ENCODE measurements at places on chromosomes 13 and 19.
A peak's percentile ranks its signal among the peaks of the same experiment; 100 is the strongest.

GRCh38 chr13:87344176-87344575 is 327.0 kb upstream of the SLITRK5 start:
- no peak for ATAC-seq

DNA sequence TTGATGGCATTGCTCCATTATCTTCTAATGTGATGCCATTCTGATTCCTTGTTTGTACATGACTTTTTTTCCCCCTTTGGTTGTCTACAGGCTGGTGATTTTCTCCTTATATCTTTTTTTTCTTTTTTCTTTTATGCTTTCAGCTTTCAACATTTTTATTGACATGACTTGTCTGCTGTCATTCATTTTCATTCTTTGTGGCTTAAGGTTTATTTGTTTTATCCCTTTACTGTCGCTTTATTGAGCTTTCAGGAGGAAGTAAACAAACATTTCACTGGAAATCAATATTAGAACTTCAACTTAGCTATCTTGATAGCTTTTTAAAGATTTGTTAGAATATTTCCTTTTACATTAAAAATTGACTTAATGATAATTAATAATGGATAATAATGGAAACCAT is 9.7 kb downstream of the ITM2B start:
- no peak for ATAC-seq

- no peak for ATAC-seq
Observed at GRCh38 chr19:1037621-1038064, 2.3 kb upstream of the ABCA7 start.

DNA sequence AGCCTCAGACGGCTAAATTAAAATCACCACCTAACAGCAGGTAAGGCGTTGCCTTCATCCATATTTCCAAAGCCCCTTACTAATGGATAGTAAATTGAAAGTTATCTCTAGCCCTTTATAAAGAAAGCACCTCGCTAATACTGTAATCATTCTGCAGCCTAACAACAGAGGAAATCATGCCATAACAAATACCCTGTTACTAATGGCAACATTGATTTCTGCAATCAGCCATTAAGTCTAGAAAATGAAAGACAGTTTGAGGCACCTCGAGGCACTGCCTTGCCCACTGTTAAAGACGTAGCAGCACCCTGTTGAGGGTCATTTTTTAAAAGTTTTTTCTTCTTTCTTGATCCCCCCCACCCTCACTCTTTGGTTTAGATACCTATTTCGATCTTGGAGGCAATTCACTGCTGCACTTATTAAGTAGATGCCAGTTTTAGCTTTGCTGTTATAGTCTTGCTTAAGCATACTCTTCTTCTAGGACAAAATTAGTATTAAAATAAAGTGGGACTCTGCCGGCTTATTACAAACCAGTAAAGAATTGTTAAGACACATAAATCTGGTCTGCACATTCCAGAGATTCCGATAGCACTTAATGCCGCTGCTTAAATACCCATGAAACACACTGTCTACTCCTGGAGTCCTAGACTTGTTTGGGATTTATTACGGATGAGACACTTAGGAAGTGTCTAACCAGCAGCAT is 74.8 kb downstream of the ZNF536 start:
- ATAC-seq, result no peak

DNA sequence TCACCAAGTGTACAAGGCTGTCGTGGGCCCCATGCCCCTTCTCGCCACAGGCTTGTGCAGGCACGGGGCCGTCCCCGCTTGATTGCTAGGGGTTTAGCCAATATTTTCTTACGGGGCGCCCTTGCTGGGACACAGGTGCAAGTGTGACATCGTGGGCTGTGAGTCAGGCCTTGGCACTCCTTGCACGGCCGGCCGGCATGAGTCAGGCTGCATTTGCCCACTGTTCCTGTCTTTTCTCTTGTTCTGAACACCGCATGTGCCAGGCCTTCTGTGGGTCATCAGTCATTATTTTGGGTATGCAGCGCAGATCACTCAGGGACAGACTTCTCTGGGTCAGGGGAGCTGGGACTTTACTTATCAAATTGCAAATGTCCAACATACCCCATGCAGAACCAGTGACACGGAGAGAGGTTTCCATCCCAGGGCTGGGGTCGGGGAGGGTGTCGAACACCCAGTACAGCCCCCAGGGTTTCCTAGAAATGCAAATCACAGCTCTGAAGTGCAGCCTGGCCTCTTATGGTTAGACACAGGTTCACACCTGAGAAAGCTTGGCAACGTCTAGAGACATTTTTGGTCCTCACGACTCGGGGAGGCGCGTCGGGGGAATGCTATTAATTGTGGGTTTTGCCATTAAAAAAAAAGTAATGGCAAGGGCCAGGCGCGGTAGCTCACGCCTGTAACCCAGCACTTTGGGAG is 22.5 kb upstream of the KLF2 start:
- peak; percentile 84 for ATAC-seq

DNA sequence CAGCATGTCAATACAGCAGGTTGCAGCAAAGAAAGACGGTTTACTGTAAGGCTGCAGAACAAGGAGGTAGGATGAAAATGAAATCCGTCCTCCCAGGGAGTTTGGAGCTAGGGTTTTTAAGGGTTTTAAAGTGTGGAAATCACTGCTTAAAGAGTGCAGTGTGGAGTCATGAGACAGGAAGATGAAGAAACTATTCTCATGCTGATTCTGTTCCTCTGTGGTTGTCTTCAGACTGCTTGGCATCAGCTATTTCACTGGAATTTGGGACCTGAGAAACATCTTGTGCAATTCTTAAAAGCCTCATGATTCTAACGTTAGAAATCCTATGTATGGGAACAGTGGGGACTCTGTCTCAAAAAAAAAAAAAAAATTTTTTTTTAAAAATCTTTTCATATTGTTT is 11.4 kb downstream of the ZNF331 start:
- ATAC-seq, result no peak

- ATAC-seq, result no peak
Observed at GRCh38 chr13:23488442-23488841, 54.9 kb upstream of the SACS start.

DNA sequence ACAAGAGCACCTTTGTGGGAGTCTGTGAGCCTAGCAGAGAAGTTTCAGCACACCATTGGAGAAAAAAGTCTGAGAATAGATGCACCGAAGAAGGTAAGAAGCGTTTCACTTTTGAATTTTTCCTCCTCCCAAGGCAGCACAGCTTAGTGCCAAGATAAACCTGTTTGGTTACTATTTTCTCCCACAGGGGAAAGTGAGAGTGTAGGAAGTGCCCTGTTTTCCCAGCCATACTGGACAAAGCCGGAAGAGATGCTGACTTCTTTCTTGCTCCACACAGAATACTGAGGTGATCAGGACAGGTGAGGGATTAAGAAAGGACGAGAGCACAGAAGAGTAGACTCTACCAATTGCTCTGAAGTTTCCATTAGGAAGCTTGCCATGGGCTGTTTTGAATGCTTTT is 1011.0 kb upstream of the MIR17HG start:
- ATAC-seq, result peak; percentile 52

- ATAC-seq, result no peak
Observed at GRCh38 chr19:23378948-23379347, 16.3 kb downstream of the ZNF91 start.

- ATAC-seq, result no peak
Observed at GRCh38 chr13:107534548-107534947, 680.8 kb downstream of the LIG4 start.

DNA sequence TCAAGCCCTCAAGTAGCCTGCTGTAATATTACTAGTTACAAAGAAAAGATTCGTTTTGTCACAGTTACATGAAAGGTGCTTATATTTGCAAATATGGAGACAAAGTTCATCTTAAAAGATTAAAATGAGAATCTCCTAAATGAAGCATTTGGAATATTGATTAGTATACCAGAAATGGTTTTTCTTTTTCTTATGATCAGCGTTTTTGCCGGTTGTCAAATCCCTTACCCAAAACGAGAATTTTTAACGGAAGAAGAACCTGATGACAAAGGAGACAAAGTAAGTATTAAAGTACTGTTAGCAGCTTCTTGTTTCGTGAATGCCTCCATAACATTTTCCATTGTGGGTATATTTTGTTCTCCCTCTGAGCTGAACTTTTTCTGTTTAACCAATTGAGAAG is 147.1 kb downstream of the CDK8 start:
- ATAC-seq, result no peak

DNA sequence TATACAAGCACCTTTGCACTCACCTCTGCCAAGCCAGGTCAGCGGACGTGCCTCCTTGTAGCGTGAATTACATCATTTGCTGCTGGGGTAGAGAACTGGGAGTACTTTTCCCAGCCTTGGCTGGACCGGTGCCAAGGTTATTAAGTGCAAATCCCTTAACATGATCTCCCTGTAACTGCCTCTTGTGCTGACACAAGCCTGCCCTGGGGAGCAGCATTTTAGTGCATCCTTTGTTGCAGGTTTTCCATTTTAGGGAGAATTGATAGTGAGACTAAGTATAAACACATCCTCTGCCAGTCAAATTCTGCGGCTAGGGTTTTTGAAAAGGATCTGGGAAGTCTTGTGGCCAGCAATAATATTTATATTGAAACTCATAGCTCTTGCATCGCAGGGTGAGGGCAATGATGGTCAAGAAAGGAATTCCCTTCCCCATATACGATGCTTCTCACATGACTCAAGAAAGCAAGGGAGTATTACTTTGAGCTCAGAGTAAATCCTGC is 32.7 kb upstream of the DCLK1 start:
- peak; percentile 72 for ATAC-seq

DNA sequence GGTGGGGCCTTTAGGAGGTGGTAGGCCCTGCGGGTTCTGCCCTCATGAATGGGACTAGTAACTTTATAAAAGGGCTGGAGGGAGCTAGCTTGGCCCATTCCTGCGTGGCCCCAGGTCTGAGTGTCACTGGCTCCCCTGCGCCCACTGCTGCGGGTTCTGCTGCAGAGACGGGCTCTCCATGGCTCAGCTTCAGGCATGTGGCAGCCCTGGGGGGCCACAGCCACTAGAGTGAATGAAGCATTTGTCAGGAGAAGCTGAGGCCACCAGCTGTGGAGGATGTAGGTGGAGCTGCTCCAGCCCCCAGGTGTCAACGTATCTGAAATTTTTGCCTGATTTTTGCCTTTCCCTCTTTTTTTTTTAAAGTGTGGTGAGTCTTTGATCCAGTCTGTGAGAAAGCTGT is 119.1 kb downstream of the SOX1 start:
- no peak for ATAC-seq

GRCh38 chr19:48398375-48399235 is 5.1 kb downstream of the GRIN2D start:
- peak; percentile 73 for ATAC-seq

GRCh38 chr13:50580684-50581305 is 262.7 kb downstream of the DLEU7 start:
- ATAC-seq, result no peak

GRCh38 chr19:41407271-41407670 is 9.7 kb downstream of the BCKDHA start:
- no peak for ATAC-seq

DNA sequence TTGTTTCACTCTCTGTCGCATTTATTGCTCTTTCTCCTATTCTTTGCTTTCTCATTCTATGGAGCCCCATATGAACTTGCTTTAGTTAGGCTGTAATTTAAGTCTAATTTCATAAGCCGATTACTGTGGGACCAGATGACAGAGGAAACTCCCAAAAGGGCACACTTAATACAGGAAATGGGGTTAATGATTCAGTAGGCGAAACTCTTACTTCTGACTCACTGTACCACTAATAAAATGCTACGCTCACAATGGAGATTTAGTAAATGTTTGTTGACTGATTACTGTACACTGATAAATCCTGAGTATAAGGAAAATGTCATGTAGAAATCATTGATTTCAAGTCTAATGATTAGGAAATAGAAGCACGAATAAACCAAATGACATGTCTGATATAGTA is 276.4 kb downstream of the KLF5 start:
- ATAC-seq, result peak; percentile 88

DNA sequence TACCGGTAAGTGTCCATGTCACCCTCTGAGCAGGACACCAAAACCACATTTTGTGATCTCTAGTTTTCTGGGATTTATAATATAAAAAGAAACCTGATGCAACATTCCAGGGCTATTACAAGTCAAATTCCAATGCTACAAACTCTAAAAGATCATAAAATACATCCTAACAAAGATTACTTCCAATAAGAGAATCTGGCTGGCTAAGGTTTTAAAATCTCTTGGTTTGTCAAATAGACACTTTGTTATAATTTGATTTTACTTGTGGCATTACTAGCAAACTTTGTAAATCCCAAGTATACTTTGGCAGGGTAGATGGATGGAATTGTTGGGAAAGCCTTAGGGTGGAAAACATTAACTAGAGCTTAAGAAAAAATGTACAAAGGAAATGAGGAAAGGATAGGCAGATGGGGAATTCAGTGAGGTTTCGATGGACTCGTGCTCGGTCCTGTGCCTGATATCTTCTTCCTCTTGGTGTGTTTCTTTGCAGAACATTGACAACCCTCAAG is 74.0 kb upstream of the POMP start:
- ATAC-seq, result no peak

DNA sequence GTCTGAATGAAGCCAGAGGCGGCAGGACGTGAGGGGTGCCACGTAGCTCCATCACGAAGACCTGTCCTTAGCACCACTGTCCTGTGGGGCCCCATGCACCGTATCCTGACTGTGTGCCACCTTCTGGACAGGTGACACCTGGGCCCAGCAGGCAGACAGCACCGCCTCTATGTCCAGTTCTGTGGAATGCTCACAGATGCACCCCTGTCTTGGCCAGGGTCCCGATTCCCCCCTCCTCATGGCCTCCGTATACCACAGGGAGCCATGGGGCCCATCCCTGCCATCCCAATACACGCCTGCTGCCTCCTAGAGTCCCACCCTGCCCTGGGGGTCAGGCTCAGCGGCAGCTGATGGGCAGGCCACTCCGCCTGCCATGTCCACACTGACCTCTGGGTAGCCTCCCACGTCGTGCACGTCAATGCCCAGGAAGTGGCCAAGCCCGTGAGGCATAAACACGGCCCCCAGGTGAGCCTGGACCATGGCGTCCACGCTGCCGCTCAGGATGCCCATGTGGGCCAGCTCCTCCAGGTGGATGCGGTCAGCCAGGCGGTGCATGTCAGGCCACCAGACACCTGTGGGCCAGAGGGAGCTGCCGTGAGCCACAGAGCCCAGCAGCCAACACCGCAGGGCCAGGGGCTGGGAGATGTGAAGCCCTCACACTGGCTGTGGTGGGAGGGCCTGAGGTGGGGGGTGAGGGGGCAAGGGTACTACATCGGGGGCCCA is 17.6 kb downstream of the CEBPG start:
- ATAC-seq, result peak; percentile 1

- no peak for ATAC-seq
Observed at GRCh38 chr19:45643927-45644771, 5.0 kb upstream of the EML2 start.

- no peak for ATAC-seq
Observed at GRCh38 chr19:16594681-16595091, 22.5 kb upstream of the SLC35E1 start.

GRCh38 chr19:30710721-30711120 is 338.5 kb downstream of the ZNF536 start:
- ATAC-seq, result no peak

DNA sequence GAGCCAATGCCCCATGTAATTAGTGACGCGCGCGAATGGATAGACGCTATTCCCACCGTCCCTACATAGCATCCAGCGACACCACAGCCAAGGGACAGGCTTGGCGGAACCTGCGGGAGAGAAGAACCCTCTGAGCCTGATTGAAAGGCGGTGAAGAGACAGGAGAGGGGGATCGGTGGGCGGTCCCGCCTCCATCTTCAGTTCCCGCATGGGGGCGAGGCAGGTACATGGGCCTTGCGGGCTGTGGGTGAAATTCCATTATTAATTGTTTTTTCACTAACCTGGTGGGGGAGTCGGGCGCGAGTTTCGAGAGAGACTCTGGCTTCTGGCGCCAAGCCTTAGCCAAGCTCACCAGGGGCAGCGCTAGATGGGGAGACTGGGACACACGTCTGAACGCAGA is 8.4 kb upstream of the TEX101 start:
- ATAC-seq, result no peak

GRCh38 chr19:47467914-47468313 is 3.8 kb downstream of the SLC8A2 start:
- no peak for ATAC-seq

Measured in esophagus mucosa (tissue), 1 donor.